HFF-Myc (cell line): ENCODE measurements at places on chromosomes 3 and 15.

GRCh38 chr15:42741710-42742109 lies 4.8 kb upstream of the CDAN1 start:
- DNase-seq = no peak

- DNase-seq = no peak
Observed at GRCh38 chr3:67719333-67719732, 64.9 kb upstream of the SUCLG2 start.

- DNase-seq = no peak
Observed at GRCh38 chr3:174126990-174127758, 729.6 kb downstream of the NLGN1 start.

DNA sequence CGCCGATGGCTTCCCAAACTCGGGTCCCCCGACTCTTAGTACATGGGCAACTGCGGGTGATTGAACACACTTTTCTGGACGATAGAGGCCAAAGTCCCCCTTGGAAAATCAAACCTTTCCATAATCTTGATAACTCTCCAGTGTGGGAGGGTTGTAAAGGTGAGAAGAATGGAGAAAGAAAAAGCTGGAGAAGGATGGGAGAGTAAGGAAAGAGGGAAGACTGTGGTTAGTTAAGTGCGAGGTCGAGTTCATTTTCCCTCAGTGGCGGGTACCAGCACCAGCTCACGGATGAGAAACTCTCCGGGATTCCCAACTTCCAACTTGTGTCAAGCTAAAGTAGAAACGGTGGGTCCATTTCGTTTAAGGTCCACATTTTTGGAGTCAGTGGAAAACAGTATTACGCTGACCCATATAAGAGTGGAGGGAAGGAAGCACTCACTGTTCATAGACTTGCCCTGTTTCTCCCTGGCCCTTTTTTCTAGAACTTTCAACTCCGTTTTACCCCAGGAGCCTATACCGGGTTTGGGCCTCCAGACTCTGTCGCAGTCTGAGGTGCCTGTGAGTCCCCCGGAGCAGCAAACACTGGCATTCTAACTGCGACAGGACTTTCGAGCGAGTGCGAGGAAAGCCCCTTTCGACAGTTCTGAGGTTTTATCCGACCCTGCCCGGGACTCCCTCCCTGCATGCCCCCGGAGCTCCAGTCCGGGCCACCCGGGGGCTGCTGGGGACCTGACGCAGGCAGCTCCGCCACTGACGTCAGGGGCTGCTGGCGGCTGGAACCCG lies 14.8 kb downstream of the ZIC1 start:
- DNase-seq = no peak

- DNase-seq = peak; percentile 64
Observed at GRCh38 chr15:57527382-57528091, 64.2 kb upstream of the MYZAP start.

DNA sequence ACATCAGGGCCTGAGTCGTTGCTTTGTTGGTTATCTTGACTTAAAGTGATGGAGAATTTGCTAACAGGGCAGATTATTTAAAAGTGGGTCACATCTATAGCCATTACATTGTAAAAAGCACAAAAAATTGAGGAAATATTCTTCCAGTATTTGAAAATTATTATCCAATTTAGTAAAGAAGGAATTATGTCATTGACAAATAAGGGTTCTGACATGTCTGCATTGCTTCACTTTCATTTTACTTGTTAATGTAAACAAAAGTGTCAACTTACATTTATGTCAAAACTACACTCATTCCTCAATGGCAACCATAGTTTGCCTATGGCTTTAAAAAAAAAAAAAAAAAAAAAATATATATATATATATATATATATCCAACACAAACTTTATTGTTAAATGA lies 3.4 kb upstream of the PARP14 start:
- no peak for DNase-seq

- DNase-seq = no peak
Observed at GRCh38 chr3:45010811-45011333, 15.2 kb upstream of the CLEC3B start.

DNA sequence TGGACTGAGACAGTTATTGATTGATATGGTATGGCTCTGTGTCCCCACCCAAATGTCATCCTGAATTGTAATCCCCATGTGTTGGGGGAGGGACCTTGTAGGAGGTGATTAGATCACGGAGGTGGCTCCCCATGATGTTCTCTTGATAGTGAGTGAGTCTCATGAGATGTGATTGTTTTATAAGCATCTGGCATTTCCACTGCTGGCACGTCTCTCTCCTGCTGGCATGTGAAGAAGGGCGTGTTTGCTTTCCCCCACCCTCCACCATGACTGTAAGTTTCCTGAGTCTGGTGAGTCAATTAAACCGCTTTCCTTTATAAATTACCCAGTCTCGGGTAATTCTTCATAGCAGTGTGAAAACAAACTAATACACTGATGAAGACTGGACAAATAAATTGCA lies 105.6 kb upstream of the MELTF start:
- no peak for DNase-seq

GRCh38 chr15:99989095-99989494 lies 255.9 kb upstream of the LYSMD4 start:
- no peak for DNase-seq

- DNase-seq = no peak
Observed at GRCh38 chr15:92620991-92621390, 34.6 kb downstream of the FAM174B start.

GRCh38 chr3:184808021-184808420 lies 3.9 kb upstream of the VPS8 start:
- no peak for DNase-seq

GRCh38 chr15:97991972-97992541 lies 31.6 kb downstream of the ARRDC4 start:
- DNase-seq = no peak

GRCh38 chr3:112096176-112096575 lies 10.0 kb downstream of the C3orf52 start:
- DNase-seq = no peak

DNA sequence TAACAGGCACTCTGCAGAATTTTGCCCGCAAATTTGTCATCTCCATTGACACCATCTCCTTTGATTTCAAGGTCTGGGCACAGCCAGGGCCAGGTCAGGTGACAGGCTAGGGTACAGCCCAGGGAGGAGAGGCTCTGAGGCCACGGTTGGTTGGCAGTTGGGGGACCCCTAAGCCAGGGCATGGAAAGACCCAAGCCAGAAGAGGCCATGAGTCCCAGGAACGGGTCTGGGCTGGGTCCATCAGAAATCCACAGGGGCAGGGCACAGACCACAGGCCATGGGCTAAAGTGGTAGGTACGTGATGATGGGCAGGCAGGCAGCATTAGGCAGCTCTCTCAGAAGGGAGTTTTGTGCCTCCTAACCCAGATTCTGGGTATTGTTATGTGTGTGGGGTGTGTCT lies 45.8 kb downstream of the SEMA3G start:
- no peak for DNase-seq

- DNase-seq = no peak
Observed at GRCh38 chr3:12662593-12663400, 1.1 kb downstream of the RAF1 start.

GRCh38 chr15:57458356-57458781 lies 82.1 kb downstream of the CGNL1 start:
- DNase-seq = no peak

DNA sequence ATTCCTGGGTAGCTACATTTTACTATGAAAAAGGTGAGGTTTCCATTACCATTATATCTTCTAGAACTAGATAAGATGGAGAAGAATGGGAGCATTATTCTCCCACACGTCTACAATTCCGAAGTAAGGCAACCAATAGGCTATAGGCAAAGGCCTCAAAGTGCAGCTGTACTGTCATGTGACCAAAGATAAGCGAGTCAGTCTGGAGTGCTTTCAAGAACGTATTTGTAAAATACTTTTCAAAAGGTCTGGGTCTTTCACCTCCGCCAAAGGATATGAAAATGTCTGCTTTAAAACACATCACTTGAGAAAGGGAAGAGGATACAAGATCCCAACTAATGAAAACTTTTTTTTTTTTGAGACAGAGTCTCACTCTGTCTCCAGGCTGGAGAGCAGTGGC lies 9.9 kb downstream of the CCPG1 start:
- DNase-seq = no peak

GRCh38 chr3:139985576-139985975 lies 50.6 kb downstream of the CLSTN2 start:
- no peak for DNase-seq

DNA sequence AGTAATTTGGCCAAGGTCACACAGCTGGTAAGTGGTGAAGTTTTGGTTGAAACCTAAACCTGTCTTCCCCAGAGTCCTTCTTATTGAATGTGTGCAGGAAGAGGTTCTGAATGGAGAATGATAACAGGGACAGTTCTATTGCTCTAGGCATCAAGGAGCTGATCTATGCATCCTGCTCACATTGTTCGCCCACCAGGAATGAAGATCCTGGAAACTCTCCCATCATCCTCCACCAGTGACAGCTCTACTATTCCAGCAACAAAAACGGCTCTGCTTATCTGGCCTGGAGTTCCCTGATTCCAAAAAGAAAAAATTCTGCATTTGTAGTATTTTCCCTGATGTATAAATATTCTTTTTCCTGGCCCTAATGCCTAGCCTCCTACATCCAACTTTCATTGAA lies 16.4 kb upstream of the TNFAIP8L3 start:
- no peak for DNase-seq

DNA sequence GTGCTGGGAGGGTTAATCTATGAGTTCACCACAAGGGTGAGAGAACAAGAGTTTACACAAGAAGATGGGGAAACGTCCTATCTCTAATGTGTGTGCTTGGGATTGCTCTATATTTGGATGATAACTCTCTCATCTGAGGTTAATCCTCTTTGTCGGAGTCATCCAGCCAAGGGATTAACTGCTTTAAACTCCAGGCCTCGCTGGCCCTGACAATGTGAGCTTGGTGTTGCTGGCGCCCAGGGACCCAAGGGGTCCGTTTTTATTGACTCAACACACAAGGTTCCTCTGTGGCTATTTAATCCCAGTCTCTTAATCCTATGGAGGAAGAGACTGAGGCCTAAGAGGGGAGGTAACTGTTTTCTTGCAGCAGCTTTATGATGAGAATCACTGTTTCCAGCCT lies 14.2 kb downstream of the SV2B start:
- DNase-seq = no peak

DNA sequence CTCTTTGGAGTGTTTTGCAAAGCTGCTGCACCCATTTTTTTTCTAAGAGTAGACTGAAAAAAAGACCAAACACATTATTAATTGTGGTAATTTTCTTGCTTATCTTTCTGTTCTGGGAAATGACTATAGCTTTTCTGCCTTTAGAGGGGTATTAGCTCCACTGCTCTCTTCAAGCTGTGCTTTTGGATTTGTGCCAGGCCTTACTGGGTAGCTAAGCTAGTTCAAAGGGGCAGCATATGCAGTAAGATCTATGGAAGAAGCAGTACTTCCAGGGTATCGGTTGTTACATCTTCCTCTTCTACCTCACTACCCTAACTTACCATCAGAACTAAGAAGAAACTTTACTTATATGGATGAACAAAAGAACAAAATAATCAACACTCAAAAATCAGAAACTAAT lies 28.7 kb upstream of the ARIH1 start:
- DNase-seq = no peak

- DNase-seq = no peak
Observed at GRCh38 chr15:32866454-32867312, 148.9 kb downstream of the GREM1 start.

- DNase-seq = no peak
Observed at GRCh38 chr3:186700267-186700666, 16.9 kb upstream of the KNG1 start.

GRCh38 chr3:138460536-138461205 lies 26.3 kb downstream of the ESYT3 start:
- DNase-seq = no peak

DNA sequence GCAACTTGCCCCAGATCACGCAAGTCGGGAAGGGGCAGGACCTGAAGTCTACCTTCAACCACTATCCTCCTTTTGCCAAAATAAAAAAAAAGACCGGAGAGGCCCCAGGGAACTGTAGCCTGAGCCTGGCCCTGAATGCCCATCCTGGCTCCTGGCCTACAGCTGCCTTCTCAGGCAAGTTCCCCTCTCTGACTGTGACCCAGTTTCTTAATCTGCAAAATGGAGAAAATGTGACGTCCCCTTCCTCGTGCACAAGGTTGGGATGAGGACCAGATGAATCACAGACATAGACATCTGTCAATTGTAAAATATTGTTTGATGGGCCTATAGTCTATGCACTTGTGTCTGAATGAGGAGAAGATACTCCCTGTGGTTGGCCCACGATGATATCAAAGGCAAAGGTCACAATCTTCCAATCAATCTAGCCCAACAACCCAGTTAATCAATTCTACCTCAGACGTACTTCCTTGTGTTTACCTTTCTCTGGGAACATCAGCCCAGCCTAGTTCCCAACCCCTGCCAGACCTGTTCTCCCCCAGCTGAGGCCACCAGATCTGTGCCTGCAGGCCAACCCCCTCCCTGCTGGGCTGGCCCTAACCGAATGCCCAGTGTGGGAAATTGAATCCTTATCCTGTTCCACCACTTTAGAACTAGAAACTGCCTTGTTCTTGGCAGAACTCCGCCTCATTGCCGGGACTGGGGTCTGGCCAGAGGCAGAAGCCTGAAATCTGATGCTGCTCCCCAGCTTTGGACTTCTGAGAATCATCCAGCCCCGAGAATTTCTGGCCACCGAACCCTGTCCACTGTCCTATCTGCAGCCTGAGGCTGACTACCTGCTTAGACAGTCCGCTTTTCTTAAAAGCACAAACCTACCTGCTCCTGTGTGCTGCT lies 101.8 kb upstream of the LIPC start:
- DNase-seq = no peak

GRCh38 chr3:174322789-174323188 lies 536.3 kb upstream of the NAALADL2 start:
- DNase-seq = no peak

DNA sequence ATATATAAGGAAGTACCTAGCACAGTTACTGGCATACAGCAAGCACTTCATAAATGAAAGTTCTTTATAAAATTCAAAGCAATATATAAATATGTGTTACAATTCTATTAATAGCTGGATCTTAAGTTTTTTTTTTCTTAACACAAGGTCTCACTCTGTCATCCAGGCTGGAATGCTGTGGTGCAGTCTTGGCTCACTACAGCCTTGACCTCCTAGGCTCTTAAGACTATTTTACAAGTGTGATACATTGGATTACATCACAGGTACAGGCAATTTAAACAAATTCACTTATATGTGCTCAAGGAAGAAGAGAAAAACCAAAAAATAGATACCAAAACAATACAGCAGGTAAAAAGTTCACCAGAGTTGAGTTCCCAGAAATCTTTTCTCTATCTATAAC lies 60.6 kb downstream of the ZNF280D start:
- no peak for DNase-seq
